Astrocyte of the spinal cord (primary cell): ENCODE measurements at places on chromosomes 1 and 21.

DNA sequence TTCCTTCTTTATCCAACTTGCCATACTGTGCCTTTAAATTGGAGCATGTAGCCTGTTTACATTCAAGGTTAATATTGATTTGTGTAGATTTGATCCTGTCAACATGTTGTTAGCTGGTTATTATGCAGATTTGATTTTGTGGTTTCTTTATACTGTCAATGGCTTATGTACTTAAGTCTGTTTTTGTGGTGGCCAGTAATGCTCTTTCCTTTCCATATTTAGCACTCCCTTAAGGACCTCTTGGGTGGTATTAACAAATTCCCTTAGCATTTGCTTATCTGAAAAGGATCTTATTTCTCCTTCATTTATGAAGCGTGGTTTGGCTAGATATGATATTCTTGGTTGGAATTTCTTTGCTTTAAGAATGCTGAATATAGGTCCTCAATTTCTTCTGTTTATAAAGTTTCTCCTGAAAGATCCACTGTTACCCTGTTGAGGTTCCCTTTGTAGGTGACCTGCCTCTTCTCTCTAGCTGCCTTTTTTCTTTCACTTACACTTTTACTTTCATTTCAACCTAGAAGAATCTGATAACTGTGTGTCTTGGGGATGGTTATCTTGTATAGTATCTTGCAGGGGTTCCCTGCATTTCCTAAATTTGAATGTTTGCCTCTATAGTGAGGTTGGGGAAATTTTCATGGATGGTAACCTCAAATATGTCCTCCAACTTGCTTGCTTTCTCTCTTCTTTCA is 86.9 kb upstream of the NEGR1 start:
- peak; percentile 12 for DNase-seq

DNA sequence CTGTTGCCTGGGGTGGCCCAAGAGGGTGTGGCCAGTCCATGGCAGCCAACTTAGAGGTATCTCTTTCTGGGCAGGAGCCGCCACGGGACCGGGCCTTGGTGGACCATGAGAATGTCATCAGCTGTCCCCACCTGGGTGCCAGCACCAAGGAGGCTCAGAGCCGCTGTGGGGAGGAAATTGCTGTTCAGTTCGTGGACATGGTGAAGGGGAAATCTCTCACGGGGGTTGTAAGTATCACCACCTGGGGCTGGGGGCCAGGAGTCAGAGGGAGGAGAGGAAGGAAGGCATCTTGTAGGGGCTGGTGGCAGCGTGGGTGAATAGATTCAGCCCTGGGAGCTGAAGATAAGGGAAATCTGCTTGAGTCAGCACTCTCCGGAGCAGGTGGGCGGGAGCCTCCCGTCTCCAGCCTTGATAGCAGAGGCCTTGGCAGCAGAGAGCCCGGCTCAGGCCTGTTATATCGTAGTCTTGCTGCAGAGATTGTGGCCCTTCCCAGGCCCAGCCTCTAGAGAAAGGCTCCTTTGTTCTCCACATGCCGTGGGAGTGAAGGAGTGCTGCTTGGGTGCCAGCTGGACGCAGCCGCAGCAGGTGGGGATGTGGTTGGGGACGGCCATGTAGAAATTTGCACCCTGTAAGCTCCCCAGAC is 25.4 kb downstream of the PHGDH start:
- peak; percentile 20 for DNase-seq

- no peak for DNase-seq
Measured at GRCh38 chr21:27769763-27770162, 802.9 kb upstream of the ADAMTS5 start.

- no peak for DNase-seq
Measured at GRCh38 chr1:176157995-176158394, 49.1 kb downstream of the COP1 start.

- DNase-seq: no peak
Measured at GRCh38 chr1:113579256-113580018, 179.8 kb downstream of the PHTF1 start.
